ENCODE measurements at places on chromosomes 1 and 21. TPM values are rescaled to one million over a fixed set of nuclear protein-coding genes. Genes with fewer than 3 reads are reported as not detected.

SMIM1 gene
- total RNA-seq = 4.6 TPM

DNA sequence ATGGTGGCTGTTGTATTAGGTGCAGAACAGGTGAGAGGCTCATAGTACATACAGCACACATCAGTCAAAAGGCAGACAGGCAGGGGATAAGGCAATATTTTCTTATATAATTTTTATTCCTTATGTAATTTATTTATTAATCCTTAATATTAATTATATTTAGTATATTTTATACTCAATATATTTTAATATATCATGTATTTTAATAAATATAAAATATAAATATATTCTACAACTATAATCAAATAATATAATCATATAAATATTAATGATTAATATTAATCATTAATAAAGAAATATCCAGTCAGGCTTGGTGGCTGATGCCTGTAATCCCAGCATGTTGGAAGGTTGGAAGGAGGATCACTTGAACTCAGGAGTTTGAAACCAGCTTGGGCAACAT, 17.7 kb upstream of the ACBD3 start:
- no peak overlapping the region for H3K4me3 ChIP-seq
- no peak for DNase-seq
- H3K27ac ChIP-seq = no peak overlapping the region
- no peaks in the 10 kb centered on the region for H3K36me3 ChIP-seq
- H3K27me3 ChIP-seq = no peaks in the 10 kb centered on the region

OR10R2 gene
- total RNA-seq = not detected

DNA sequence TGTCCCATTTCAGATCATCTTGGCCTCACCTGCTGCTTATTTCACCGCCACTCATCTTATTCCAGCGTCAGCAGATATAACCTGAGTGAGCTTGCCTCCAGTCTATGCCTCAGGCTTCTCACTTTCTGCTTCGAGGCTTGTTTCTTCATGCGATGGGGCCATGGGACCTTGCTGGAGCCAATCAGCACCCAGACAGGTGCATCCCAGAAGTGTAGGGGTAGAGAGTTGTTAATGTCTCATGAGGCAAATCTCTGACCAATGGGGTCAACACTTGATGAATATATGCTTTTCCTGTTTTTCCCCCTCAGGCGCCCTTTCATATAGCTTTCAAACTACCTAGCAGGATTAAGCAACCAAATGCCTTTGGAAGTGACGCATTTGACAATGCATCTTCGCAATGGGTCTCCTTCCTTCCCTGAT, 935 bp upstream of the YIPF1 start:
- H3K27me3 ChIP-seq = no peaks in the 10 kb centered on the region
- no peaks in the 10 kb centered on the region for H3K36me3 ChIP-seq
- no peak for DNase-seq

- H3K27ac ChIP-seq = no peak overlapping the region
- no peaks in the 10 kb centered on the region for H3K36me3 ChIP-seq
Observed at GRCh38 chr1:64581135-64581842, 111.4 kb downstream of the CACHD1 start.

MROH7 gene
- total RNA-seq = 5.3 TPM

DNA sequence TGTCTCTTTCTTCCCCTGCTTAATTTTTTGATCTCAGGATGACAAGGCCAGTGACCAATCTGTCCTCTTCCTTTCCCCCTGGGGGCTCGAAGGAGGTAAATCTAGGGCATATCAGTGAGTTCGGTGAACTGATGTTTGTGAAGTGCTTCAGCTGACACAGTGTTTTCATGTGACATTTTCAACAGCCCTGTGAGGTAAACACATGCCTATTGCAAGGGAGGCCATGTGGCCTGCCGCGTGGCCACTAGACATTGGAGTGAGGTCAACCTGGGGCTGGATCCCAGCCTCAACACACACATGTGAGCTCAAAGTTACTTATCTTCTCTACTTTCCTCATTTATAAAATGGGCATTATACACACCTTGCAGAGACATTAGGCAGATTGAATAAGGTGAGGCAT, 126.3 kb downstream of the PLPP3 start:
- peak; percentile 43 for DNase-seq
- H3K4me3 ChIP-seq = no peak overlapping the region
- no peaks in the 10 kb centered on the region for H3K4me1 ChIP-seq
- no peaks in the 10 kb centered on the region for H3K27me3 ChIP-seq

DNA sequence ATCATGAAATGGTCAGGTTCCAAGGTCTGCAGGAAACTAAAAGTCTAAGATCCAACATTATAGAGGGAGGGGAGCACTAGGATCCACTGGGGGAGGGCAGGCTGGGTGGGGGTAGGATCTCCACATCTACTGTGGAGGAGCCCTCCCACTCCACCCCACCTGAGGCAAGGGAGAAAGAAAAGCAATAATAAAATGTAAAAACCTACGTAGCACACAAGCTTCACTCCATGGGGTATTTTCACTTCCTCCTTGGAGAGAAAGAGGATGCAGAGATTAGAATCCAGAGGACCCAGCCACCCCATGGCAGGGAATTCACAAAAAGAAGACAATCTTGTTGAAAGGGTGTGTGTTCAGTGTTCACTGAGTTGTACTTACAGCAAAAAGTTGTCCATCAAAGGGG, 14.4 kb downstream of the SPOCD1 start:
- peaks cover 2% of the 10 kb centered on the region for H3K4me1 ChIP-seq
- no peak overlapping the region for H3K27ac ChIP-seq
- no peak overlapping the region for H3K4me3 ChIP-seq
- no peak for DNase-seq

- peaks cover 4% of the 10 kb centered on the region for H3K36me3 ChIP-seq
- H3K4me1 ChIP-seq = no peaks in the 10 kb centered on the region
- no peak overlapping the region for H3K4me3 ChIP-seq
- H3K27me3 ChIP-seq = no peaks in the 10 kb centered on the region
- no peak overlapping the region for H3K27ac ChIP-seq
- no peak for DNase-seq
Observed at GRCh38 chr1:99886841-99887240, 36.7 kb downstream of the AGL start.

DNA sequence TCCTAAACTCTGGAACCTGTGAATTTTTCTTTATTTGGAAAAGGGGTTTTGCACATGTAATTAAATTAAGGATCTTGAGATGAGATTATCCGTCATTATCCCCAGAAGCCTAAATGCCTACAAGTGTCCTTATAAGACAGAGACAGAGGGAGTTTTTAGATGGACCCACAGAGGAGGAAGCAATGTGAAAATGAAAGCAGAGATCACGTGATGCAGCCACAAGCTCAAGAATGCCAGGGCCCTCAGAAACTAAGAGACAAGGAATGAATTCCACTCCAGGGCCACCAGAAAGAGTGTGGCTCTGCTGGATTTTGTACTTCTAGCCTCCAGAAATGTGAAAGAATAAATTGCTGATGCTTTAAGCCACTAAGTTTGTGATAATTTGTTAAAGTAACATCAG, 183.6 kb upstream of the UBE2U start:
- H3K27ac ChIP-seq = peak overlapping the region; percentile 68
- H3K27me3 ChIP-seq = no peaks in the 10 kb centered on the region
- no peaks in the 10 kb centered on the region for H3K4me1 ChIP-seq
- no peaks in the 10 kb centered on the region for H3K36me3 ChIP-seq
- no peak for DNase-seq

- H3K4me1 ChIP-seq = no peaks in the 10 kb centered on the region
- DNase-seq = no peak
- H3K27ac ChIP-seq = peak overlapping the region; percentile 45
Observed at GRCh38 chr1:27872802-27873551, 633 bp downstream of the THEMIS2 start.

AMY1A gene
- not detected for total RNA-seq

CFHR1 gene
- total RNA-seq = not detected

- no peaks in the 10 kb centered on the region for H3K27me3 ChIP-seq
- H3K36me3 ChIP-seq = no peaks in the 10 kb centered on the region
- DNase-seq = no peak
- peaks cover 14% of the 10 kb centered on the region for H3K4me1 ChIP-seq
- H3K27ac ChIP-seq = no peak overlapping the region
Observed at GRCh38 chr1:54371038-54371941, 34.9 kb downstream of the SSBP3 start.

DNA sequence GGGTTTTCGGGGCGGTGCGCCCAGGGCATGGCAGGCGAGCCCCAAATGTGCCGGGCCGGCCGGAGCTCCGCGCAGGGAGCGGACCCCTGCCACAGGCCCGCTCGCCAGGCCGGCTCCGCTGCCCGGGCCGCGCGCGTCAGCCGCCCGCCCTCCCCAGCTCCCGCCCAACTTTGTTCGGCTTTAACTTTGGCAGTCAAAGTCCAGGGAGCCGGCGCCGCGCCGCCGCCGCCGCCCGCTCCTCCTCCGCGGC, 488 bp downstream of the SLC35D1 start:
- H3K36me3 ChIP-seq = no peaks in the 10 kb centered on the region
- H3K4me1 ChIP-seq = peaks cover 7% of the 10 kb centered on the region
- H3K27me3 ChIP-seq = no peaks in the 10 kb centered on the region
- peak overlapping the region; percentile 83 for H3K4me3 ChIP-seq
- DNase-seq = peak; percentile 56

CYP2J2 gene
- 8.3 TPM for total RNA-seq

- H3K27me3 ChIP-seq = no peaks in the 10 kb centered on the region
- no peaks in the 10 kb centered on the region for H3K4me1 ChIP-seq
- H3K36me3 ChIP-seq = no peaks in the 10 kb centered on the region
- H3K27ac ChIP-seq = no peak overlapping the region
- H3K4me3 ChIP-seq = no peak overlapping the region
- DNase-seq = no peak
Observed at GRCh38 chr1:91066538-91066937, 44.7 kb upstream of the ZNF644 start.

DNA sequence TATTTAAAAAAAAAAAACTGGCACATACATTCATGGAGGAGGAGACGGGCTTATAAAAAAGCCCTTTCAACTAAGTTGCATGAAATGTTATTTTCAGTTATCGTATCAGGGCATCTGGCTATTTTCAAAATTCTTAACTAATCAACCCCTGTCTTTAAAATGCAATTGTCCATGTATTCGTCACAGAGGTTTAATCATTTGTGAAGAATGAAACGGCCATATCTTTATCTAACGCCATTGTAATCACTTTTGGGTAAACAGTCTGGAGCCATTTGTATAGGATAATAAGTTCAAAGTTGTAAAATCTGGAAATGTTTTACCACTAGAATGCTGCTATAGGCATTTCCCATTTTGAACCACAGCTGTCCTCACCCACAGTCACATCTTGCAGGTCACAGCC, 30.4 kb downstream of the SLC30A10 start:
- no peaks in the 10 kb centered on the region for H3K36me3 ChIP-seq
- H3K4me1 ChIP-seq = no peaks in the 10 kb centered on the region
- H3K4me3 ChIP-seq = no peak overlapping the region
- no peaks in the 10 kb centered on the region for H3K27me3 ChIP-seq
- H3K27ac ChIP-seq = no peak overlapping the region

SLC26A9 gene
- not detected for total RNA-seq
